NCI-H1436 (cell line): ENCODE measurements at places on chromosomes 7 and 10.

GRCh38 chr10:4596951-4597350 lies 229.1 kb upstream of the AKR1E2 start:
- no peak for DNase-seq

- DNase-seq = no peak
These were observed 145.8 kb upstream of the LRRN3 start for GRCh38 chr7:110944966-110945644.

DNA sequence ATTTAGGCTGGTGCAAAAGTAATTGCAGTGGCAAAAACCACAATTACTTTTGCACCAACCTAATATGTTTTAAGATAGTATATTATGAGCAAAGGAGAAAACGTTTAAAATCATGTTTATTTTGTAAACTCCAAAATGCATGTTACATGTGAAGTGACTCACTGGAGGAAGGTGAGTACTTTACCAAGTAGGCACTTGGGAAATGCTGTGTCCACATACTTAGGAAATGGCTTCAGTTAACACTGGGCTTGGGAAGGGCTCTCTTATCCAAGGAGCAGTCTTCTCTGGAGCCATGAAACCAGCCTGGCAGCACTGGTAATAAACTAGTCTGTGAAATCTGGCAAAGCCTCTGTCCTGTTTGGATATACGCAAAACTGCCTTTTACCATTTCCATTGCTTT lies 4.4 kb downstream of the RPS24 start:
- no peak for DNase-seq

DNA sequence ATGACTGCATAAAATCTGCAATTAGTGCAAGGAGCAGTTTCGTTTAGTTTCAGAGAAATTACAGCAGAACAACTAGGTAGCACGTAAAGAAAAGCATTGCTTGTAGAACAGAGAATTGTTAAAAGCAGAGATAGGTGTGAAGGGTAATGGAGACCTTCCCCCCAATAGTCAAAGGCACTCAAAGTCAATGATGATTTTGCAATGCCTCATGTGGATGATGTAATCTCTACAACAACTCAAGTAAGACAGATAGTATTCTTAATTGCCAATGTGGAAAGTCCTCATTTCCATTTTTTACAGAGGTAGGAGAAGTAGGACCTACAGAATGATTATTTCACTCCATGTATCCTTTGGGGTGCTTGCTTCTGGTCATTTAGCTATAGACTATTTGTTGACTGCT lies 94.3 kb upstream of the GNAI1 start:
- no peak for DNase-seq

DNA sequence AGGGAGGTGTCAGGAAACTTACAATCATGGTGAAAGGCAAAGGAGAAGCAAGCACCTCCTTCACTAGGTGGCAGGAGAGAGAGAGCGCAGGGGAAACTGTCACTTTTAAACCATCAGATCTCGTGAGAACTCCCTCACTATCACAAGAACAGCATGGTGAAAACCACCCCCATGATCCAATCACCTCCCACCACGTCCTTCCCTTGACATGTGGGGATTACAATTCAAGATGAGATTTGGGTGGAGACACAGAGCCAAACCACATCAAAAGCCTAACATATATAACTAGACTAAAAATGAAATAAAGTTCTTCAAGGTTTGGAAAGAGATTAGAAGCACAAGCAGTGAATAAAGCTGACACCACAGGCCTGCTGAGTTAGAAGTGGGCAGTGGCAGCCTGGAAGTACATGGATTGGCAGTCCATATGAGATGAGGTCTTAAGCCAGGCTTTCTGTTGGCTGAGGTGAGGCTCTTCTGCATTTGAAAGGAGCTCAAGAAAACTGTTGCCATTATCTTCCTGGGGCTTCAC lies 96.4 kb upstream of the MDFIC start:
- no peak for DNase-seq

GRCh38 chr7:122846591-122846990 lies 39.7 kb downstream of the CADPS2 start:
- DNase-seq = no peak

DNA sequence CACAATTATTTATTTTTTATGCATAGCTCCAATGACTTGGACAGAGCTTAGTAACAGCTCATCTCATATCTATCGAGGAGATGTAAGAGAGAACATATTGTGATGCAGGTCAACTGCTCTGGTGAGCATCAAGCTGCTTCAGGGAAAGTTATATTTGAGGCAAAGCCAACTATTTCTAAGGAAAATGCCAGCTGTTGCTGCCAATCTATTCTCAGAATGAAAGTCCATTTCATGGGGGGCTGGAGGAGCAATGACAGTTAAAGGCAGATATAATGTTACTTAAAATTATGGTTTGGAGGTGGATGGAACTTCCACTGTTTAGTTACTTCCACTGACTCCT lies 424.8 kb downstream of the KIF20B start:
- no peak for DNase-seq

DNA sequence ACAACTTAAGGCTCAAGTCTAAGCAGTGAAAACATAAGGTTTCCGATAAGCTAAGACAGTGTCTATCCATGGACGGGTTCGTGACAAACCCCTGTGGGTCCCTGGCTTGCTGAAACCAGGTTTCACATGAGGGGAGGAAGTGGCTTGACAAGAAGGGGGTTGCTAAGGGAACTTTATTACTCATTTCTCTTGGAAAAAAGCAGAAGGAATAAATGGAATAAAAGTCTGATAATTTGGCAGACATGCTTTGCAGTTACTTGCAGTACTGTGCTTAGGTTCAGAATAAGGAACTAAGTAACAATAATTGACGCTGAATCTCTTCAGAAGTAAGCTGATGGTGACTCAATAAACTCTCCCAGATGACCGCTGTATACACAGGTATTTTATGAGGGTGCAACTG lies 34.7 kb downstream of the RBM17 start:
- no peak for DNase-seq

GRCh38 chr7:31095286-31096197 lies 43.4 kb downstream of the ADCYAP1R1 start:
- DNase-seq = no peak

DNA sequence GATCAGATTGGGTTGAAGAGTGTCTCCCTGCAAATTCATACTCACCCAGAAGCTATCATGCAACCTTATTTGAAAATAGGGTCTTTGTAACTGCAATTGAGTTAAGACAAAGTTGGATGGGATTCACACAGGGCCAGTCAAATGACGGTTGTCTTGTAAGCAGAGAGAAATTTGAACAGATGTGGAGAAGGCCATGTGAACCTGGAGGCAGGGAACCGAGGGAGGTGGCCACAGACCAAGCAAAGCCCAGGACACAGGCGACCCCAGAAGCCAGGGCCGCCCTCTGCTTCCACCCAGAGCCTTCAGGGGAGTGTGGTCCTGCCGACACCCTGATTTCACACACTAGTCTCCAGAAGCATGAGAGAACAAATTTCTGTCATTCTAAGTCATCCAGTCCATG lies 140.8 kb downstream of the SFMBT2 start:
- DNase-seq = no peak

DNA sequence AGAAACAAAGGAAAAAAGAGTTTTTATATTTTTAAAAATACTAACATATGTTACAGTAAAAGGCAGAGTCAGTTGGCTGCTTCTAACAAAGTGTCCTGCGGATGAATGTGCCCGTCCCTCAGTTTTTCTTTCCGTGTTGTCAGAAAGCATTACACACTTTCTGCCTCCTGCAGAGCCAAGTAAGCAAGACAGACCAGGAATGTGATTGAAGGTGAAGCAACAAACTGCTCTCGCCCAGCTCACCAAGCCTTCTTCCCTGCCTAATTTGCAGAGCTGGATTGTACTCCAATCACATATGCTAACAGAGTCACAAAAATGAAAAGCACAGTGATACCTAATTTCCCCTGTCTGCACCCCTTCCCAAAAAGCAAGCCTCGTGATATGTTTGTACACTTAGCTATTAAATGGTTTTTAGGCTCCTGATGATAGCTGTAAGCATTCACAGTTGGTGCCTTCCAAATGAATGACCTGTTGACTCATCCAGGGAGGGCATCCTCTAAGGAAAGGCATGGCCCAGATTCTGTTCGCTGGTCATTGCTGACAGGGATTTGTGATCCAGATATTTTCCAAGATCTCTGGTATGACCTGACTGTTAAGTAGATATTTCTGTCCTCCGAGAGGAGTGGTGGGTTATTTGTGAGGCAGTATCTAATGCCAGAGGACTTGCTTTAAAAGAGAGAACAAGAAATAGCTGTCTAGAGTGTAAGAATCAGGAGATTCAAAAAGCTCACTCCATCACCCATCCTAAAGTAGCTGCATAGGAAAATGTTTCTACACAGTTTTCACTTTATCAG lies 187.3 kb upstream of the PLXDC2 start:
- DNase-seq = no peak

DNA sequence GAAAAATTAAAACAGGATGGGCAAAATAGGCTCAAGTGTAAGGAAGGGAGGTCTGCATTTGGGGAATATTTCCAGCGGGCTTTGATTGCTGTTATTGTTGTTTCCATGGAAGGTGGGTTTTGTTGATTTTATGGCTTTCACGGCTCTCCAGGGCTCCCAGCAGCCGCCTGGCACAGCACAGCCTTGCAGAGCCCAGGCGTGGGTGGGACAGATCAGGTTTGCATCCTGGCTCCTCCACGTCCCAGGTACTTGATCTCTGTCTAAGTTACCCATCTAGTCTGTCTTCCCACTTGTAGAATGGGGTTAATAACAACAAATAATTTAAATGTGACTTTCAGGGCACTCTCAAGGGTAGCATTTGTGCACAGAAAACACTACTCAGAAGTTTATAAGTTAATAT lies 45.2 kb downstream of the HTR5A start:
- DNase-seq = no peak

DNA sequence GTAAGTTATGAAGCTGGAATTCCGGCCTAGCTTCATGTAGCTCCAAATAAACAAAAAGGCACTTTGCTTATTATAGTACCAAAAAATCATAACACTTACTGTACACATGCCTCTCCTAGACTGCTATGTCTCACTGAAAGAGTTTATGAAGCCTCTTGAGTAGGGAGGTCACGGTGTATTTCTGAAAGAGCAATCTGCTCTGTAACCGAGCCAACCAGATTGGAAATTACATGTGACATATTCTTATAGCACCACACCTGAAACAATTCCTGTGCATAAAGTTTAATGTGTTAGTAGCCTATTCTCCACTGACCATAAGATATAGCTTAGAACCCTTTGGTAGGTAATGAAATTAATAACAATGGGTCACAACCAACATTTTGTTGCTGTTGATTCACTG lies 1.3 kb upstream of the FAM3C start:
- DNase-seq = no peak

DNA sequence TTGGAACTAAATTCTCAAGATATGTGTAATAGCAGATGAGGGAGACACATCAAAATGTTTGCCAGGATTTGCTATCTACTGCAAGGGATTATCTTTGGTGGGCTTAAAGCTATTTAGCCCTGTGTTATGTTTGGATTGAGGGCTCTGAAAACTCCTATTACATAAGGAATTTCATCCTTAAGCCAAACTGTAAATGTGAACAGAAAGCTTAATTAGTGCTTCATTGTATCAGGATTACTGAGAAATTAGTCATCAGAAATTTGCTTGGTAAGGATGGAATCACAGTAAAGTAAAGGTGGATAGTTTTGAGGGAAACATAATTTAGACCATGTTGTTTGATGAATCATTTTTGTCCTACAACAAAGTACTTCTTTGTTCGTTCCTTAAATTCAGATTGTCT lies 8.3 kb downstream of the ANKRD7 start:
- no peak for DNase-seq

- no peak for DNase-seq
These were observed 2.9 kb upstream of the IGF2BP3 start for GRCh38 chr7:23472956-23473843.

DNA sequence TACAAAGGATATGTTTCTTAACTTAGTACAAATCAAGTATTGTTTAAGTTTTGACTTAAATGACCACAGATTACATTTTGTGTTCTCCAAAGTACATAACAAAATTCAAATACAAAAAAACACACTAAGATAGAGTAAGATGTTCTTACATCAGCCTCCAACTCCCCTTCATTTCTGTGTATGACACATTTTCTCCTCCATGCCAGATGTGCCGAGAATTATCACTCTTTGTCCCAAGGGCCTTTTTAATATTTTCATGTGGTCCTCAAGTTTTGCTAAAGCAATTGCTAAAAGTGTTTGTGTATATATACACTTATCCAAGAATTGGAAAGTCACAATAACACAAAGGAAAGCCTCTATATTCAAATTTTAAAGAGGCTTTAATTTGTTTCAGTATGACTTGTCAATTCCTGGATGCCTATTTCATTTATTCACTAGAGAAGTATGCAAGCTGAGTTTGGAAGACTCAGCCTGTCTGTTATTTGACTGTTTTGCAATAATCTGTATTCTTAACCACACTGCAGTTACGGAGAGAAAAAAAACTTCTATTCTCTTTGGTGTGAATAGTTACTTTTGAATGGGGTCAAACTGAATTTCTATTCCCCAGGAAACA lies 586.4 kb upstream of the SEMA3D start:
- no peak for DNase-seq

DNA sequence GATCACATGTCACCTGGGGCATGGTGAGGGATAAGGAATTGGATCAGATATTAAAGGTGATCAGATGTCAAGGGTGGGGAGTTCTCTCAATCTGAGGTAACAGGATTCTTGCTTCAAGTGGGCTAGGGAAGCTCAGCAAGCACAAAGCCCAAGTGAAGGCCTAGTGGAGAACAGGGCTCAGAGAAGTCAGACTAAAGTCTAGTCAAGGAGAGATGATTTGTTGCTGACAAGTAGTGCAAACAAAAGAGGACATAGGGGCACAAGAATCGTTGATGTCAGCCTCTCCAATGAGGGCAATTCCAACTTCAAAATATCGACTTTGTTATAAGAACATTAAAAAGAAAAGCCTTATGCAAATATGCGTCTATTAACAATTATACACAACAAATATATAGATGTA lies 852.8 kb upstream of the CELF2 start:
- DNase-seq = no peak

DNA sequence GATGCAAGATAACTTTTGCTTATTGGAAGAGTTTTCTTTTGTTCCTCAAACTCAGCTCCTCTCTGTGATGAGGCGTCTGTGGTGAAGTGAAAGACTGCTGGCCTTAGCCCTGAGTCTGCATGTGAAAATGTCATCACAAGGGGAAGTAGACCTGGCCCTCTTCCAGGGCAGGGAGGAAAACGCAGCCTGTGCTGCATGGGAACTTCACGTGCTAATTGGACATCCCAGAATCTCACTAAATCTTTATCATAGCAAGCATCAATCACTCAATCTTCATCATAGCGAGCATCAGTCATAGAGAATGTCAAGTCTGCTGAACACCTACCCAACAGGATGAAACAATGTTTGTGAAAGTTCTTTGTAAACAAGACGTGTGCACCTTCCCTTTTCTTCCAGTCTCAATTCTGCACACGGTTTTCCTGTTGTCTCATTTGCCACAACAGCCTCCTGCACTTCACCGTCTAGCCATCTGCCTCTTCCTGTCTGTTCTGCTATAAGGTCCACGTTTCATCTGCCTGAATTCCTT lies 314.6 kb downstream of the FRMD4A start:
- DNase-seq = no peak

- DNase-seq = no peak
These were observed 1.7 kb downstream of the ZEB1 start for GRCh38 chr10:31320550-31321211.

DNA sequence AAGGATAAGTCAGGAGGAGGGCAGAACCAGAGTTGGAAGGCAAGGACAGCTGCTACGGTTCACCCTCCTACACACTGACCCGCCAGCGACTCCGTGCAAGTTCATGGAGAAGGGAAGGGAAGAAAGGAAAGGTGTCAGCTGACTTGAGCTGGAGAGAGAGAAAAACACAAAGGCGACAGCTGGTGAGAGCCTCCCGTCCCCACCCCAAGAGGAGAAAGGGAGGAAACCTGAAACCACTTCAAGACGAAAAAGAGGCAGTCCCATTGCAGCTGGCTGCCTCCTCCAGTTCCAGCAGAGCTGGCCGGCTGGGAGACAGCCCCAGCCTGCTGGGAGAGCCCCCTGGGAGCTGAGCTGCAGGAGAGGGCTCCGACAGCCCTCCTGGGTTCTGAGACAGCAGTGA lies 75.2 kb downstream of the PARD3 start:
- DNase-seq = peak; percentile 94
